ENCODE measurements at places on chromosomes 11 and 22.

- DNase-seq: no peak
Observed at GRCh38 chr11:35304386-35304775, 115.0 kb downstream of the SLC1A2 start.

GRCh38 chr22:46149512-46150033 is 753 bp upstream of the PPARA start:
- DNase-seq: no peak

- no peak for DNase-seq
Observed at GRCh38 chr11:64745189-64745520, 1.2 kb upstream of the RASGRP2 start.

GRCh38 chr11:111941963-111942362 is 4.8 kb downstream of the DIXDC1 start:
- no peak for DNase-seq

DNA sequence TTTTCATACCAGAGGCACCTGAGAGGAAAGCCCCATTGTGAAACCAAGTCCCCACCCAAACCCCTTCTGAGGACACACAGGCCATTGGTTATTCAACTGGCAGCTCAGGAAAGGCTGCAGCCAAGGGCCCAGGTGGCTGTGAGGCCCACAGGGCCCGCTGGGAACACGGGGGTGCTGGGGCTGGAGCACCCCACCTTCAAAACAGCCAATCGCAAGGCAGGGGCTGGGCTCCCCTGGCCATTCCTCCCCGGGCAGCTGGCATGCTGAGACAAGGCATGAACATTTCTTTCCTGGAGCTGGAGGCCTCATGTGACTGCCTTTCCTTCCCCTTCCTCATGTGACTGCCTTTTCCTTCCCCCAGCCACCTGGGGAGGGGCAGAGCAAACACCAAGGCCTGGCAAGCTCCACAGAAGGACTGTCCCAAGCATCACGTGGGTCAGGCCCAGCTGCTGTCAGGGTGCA is 76.9 kb downstream of the PIWIL3 start:
- DNase-seq: no peak

- no peak for DNase-seq
Observed at GRCh38 chr22:38317995-38318715, 922 bp upstream of the CSNK1E start.

- no peak for DNase-seq
Observed at GRCh38 chr22:44154436-44154942, 26.2 kb upstream of the PARVG start.

- no peak for DNase-seq
Observed at GRCh38 chr11:126385991-126386728, 30.7 kb downstream of the ST3GAL4 start.

DNA sequence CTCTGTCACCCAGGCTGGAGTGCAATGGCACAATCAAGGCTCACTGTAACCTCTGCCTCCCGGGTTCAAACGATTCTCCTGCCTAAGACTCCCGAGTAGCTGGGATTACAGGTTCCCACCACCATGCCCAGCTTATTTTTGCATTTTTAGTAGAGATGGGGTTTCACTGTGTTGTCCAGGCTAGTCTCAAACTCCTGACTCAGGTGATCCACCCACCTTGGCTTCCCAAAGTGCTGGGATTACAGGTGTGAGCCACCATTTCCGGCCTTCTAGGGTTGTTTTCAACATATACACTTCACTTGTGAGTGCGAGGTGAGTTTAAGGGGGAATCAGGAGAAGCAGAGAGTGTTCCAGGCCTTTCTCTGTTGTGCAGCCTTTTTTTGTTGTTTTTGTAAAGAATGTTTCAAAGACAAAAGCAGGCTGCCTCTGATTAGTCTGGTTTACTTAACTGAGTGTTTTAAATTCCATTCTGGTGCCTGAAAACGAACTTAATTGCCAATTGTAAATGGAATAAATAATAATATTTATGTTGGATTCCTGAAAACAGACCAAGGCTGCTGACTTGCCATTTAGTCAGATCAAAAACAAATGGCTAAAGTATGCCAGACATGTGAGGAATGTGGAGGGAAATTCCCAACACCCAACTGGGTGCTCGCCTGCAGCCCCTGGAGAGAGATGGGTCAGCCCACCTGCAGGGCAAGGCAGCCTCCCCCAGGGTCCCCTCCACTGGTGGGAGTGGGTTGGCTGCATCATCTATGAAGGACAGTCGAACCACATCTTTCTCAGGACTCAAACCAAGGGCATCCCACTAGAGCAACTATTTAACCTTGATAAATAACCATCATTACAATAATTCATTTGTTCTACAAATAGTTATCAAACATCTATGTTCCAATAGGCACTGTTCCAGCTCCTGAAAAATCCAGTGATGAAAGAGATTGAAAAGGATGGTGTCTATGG is 4.6 kb upstream of the RANGAP1 start:
- DNase-seq: no peak

- no peak for DNase-seq
Observed at GRCh38 chr11:84019571-84020194, 733.5 kb upstream of the CCDC90B start.

DNA sequence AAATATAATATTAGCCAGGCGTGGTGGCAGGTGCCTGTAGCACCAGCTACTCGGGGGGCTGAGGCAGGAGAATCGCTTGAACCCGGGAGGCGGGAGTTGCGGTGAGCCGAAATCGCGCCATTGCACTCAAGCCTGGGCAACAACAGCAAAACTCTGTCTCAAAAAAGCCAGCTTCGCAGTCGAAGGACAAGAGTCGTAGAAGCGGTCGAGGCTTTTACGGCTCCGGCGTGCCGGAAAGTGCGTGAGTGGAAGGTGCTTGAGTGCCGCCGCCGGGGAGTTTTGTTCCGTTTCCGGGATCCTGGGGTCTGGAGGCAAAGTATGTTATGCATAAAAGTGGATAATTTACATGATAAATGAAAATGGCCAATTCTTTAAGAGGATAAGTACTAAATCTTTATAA is 43.6 kb downstream of the SYN3 start:
- no peak for DNase-seq

DNA sequence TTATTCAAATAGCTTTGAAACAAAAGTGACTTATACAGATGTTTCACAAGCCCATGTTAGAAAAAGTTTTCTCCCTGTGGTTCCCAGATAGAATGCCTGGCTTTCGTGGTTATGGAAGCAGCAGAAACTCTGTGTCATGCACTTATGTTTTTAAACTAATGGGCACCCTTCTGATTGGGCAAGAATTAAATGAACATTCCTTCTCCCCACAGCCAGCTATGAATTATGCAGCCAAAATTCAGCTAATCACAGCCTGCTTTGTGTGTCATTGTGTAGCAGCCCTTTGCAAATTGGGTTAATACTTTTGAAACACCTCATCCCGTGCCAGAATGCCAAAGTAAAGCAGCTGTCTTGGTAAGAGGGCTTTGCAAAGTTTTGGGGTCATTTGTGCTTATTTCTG is 46.9 kb downstream of the PANX1 start:
- DNase-seq: no peak

GRCh38 chr11:11975201-11976092 is 33.0 kb downstream of the DKK3 start:
- DNase-seq: no peak
